NAMALWA (cell line): ENCODE measurements at places on chromosomes 5 and 9.

GRCh38 chr5:122937914-122938313, 92.5 kb downstream of the SNX24 start:
- no peak for DNase-seq

DNA sequence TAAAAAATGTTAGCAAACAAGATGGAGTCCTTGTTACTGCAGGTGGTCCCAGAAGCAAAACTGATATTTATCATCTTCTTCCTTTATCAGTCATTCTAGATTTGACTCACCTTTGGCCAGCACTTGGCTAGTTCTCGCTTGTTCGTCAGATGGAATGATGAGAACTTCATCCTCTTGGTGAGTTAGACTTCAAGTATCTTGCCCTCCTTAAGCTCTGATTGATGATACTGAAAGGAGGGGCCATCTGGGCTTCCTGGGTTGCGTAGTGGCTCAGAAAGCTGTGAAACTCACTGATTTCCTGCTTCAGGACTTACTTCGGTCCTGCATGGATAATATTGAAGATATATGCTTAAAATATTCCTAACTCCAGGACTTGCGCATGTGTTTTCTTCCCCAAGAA, 1248.2 kb upstream of the CDH9 start:
- no peak for DNase-seq

GRCh38 chr5:77774981-77775789, 954 bp downstream of the TBCA start:
- no peak for DNase-seq

- no peak for DNase-seq
Measured at GRCh38 chr5:172436879-172437369, 17.4 kb downstream of the SH3PXD2B start.

GRCh38 chr5:18314192-18314778, 680.0 kb downstream of the TAF11L14 start:
- peak; percentile 55 for DNase-seq

GRCh38 chr5:65068410-65068809, 299.7 kb downstream of the CWC27 start:
- DNase-seq: peak; percentile 7

DNA sequence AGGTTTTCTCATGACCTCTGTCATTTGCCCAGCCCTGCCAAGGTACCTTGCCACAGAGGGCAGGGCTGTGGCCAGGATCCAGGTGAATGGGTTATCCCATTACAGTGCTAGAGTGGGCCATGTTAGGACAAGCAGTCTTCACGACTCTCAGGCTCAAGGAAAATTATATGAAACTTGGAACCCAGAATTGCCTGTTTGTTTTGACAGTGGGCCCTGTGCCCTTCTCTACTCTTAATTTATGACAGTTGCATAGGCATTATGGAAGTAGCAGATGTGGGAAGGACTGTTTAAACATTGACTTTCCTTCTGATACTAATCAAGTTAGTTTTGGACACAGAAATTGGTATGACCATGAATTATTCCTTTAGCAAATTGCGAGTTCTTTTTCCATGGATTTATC, 41.7 kb downstream of the ITGA2 start:
- no peak for DNase-seq

- DNase-seq: no peak
Measured at GRCh38 chr5:1732945-1733344, 66.7 kb downstream of the MRPL36 start.

- no peak for DNase-seq
Measured at GRCh38 chr5:131384616-131385214, 120.9 kb downstream of the CDC42SE2 start.

DNA sequence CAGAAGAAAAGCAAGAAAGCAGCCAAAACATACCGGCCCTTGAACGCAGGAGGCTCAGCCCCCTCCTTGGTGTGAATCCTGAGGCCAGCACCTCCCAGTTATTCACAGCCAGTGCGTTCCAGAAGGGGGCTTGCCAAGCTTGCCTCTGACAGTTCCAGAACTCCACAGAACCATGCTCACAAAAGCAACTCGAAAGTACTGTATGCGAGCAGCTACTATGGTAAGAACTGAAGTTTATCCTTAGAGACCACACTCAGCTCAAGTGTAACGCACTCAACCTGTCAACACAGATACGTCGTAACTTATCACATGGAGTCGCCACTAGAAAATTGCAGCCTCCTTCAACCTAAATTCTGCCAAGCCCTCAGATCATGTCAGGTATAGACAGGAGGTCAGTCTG, 1.4 kb downstream of the UBAC1 start:
- no peak for DNase-seq

- no peak for DNase-seq
Measured at GRCh38 chr9:115733318-115734110, 420.1 kb upstream of the PAPPA start.

DNA sequence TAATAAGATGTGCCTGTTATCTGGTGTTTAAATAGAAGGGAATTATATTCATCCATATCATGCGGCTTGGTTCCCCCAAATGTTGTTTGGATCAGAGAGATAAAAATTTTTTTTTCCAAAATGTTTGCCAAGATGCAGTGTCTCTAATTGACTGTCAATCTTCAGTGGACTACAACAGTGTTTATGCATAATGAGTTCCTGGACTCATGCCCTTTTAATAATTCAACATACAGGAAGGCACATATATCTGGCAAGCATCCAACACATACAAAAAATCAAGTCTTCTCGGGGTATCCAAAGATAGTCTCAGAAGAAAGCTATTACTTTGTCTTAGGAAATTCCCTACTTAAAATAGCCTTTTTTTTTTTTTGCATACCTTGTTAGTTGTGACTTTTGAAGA, 1534.7 kb downstream of the EFNA5 start:
- DNase-seq: no peak

DNA sequence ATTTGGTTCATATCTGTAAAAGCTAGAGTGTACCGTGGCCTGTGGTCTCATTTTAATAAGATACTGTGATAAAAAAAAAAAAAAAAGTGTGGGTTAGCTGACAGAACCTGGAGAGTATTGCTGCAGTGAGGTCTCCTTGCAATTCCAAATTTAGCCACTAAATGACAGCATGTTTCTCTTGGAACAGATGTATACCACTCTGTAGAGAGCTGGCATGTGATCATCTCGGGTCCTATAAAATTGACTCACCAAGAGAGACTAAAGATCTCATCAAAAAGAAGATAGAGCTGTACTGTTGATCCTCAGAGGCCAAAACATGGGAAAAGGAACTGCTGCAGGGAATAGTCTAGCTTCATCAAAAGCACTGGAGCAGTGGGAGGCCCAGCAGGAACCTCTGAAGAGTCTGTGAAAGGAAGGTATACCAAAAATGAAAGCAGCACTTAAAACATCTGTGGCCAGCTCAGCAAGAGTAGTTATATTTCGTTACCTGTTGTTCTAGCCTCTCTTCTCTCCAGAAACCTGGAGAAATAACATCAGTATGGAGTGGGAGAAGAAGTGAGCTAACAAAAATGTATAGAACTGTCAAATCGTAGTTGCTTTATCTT, 826.8 kb downstream of the EFNA5 start:
- peak; percentile 64 for DNase-seq

- no peak for DNase-seq
Measured at GRCh38 chr5:158814521-158814920, 285.2 kb downstream of the EBF1 start.

GRCh38 chr5:18281947-18282581, 647.8 kb downstream of the TAF11L14 start:
- peak; percentile 29 for DNase-seq

GRCh38 chr9:14347406-14348122, 33.6 kb upstream of the NFIB start:
- no peak for DNase-seq

DNA sequence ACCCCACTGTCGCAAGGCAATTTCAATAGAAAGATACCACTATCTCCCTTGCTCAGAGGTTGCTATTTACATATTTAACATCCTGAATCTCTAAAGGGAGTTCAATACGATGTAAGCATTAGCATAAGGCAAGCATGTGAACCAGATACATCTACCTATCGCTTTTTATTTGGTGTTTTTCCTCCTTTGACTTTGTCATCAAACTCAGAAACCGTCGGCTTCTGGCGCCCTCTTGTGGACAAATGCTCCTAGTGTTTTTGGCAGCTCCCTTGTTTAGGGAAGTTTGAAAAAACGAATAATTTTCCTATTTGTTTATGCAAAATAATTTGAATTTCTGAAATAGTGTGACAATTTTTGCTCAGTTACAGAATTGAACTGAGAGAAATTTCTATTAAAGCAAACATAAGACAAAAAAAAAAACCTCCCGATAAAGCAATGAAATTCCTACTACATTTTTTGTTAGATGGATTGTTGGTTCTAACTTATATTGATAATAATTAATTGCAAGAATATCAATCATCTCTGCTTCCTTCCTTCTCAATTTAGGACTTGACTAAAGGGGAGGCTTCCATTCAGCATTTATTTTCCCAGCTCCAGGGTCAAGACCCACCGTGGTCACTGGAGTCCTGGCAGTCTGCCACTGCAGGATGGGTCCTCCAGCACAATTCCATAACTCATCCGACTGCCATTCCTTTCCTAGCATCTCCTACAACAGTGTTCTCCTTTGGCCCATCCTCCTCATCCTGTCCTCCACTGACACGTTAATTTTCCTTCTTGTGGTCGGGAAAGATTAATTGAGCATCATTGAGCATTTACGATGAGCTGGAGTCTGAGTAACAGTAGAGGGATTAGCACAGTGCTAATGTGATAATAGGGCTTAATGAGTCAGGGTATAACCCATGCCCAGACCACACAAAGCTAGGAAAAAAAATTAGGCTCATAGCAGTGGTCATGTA, 131.8 kb upstream of the CHD1 start:
- DNase-seq: peak; percentile 89

- no peak for DNase-seq
Measured at GRCh38 chr5:6118691-6119090, 259.7 kb downstream of the MED10 start.
